ENCODE measurements at places on chromosomes 5 and 9. TPM values are rescaled to one million over a fixed set of nuclear protein-coding genes. Genes with fewer than 3 reads are reported as not detected.

The RPL12 gene
- 1,361 TPM for total RNA-seq

The BAAT gene
- not detected for total RNA-seq

GRCh38 chr9:115913696-115914095, 239.9 kb upstream of the PAPPA start:
- DNase-seq: no peak

DNA sequence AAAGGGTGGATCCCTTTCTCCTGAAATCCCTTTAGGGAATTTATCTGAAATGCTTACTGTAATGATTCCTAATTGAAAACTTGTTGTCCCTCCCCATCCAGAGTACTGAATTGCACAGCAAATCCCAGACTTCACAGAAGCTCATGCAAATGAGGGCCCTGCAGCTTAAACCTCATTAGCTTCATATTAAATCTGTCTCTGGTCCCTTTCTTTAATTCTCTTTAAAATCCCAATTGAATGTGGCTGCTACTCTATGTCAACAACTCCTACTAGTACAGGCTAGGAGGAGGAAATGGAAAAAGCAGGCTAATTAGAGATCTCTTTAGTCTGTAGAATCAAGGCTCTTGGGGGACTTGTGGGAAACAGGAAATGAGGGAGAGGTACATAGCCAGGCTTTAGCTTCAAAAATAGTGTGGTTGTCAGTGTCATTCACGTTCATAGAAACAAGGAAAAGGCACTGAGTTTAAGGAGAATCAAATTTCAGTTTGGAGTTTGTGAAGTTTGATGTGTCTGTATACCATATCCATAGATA, 191.3 kb upstream of the PRDM9 start:
- DNase-seq: no peak

DNA sequence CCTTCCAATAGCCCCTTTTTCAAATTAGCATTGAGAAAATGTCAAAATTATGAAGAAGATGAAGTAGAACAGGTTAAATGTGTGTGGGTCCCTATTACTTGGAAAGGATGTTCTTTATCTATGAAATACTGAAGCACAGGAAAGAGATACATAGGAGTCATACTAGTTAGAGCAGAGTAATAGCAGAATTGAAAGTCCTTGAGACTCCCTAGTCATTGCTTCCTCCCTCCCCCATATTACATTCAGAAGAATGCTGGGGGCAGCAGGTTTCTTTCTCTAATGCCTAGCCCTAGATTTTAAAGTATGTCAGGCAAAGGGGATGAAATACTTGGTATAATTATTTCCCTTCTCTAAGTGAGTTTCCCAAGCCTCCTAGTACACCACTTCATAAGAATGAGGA, 4.4 kb downstream of the ZCCHC9 start:
- DNase-seq: no peak

GRCh38 chr5:135971701-135972100, 16.9 kb upstream of the LECT2 start:
- no peak for DNase-seq

DNA sequence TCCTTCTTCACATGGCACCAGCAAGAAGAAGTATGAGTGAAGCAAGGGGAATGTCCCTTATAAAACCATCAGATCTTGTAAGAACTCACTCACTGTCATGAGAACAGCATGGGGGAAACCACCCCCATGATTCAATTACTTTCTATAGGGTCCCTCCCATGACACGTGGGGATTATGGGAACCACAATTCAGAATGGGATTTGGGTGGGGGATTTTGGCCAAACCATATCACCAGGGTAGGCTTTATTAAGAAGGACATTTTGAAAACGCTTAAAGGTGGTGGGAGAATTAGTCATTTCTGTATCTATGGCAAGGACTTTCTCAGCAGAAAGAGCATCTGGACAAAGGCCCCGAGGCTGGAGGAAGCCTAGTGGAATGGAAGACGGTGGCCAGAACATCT, 100.2 kb upstream of the ADAMTS16 start:
- no peak for DNase-seq
